Mammary epithelial cell (primary cell): ENCODE measurements at places on chromosomes 2 and 18. TPM values are rescaled to one million over a fixed set of nuclear protein-coding genes. Genes with fewer than 3 reads are reported as not detected.
A peak's percentile ranks its signal among the peaks of the same experiment; 100 is the strongest.

ALKAL2 gene
- total RNA-seq: not detected

NAT8 gene
- total RNA-seq: not detected in 2 replicates

PDE11A gene
- total RNA-seq: 0.17 TPM

RAB31 gene
- total RNA-seq: 12.3 TPM

AFF3 gene
- not detected for total RNA-seq

SPOPL gene
- 23.2 and 31.5 TPM in 2 replicates for total RNA-seq

IL36A gene
- not detected in 2 replicates for total RNA-seq

UGT1A4 gene
- total RNA-seq: 0.83 TPM

SKA1 gene
- 0.83 TPM for total RNA-seq

- peak; percentile 36 for DNase-seq
These were observed 7.6 kb downstream of the TTC39C start for GRCh38 chr18:24022161-24022560.

DNA sequence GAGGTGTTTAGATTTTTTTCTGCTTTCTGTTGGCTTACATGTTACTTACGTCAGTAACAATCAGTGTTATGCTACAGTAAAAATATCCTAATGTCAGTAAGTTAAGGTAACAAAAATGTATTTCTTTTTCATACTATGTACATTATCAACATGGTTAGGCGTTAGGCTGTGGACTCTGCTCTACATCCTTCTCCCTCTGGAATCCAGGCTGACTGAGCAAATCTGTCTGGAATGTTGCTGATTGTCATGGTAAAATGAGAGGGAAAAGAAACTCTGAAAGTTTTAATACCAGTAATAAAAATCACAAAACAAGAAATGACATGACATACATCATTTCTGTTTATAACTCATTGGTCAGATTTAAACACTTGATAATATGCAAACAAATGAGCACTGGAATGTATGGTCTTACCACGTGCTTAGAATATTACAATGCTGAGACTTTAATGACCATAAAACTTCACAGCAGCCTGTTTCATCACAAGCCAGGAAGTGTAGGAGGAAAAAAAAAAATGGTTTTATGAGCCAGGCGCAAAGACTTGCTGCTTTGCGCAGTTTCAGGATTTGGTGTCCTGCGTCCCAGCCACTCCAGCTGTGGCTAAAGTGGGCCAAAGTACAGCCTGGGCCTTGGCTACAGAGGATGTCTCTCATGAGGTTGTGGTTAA lies 252.4 kb downstream of the FSIP2 start:
- no peak for DNase-seq

DNA sequence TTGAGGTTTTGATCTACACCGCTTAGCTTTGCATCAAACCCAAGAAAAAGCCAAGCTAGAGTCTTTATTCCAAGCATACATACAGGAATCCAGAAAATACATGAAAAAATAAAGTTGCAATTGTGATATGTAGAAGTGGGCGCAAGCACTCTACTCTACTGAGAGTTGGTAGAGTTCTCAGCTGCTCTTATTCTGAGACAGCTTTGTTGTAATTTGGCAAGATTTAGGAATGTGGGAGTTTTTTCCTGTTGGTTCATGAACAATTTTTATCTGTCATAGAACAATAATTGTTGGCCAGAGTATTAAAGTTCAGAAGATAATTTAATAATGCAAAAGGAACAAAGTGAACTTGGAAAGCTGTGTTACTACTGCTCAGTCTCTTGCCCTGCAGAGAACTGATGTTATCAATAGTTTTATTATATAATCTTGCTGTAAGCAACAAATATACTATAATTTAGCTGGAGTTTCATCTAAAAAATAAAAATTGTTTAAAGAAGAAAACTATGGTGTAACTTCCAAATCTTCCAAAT lies 302.0 kb upstream of the RND3 start:
- no peak for DNase-seq

- DNase-seq: no peak
These were observed 56.6 kb upstream of the AGPS start for GRCh38 chr2:177335917-177336450.

- no peak for DNase-seq
These were observed 450.2 kb downstream of the ERBB4 start for GRCh38 chr2:212088353-212088752.

DNA sequence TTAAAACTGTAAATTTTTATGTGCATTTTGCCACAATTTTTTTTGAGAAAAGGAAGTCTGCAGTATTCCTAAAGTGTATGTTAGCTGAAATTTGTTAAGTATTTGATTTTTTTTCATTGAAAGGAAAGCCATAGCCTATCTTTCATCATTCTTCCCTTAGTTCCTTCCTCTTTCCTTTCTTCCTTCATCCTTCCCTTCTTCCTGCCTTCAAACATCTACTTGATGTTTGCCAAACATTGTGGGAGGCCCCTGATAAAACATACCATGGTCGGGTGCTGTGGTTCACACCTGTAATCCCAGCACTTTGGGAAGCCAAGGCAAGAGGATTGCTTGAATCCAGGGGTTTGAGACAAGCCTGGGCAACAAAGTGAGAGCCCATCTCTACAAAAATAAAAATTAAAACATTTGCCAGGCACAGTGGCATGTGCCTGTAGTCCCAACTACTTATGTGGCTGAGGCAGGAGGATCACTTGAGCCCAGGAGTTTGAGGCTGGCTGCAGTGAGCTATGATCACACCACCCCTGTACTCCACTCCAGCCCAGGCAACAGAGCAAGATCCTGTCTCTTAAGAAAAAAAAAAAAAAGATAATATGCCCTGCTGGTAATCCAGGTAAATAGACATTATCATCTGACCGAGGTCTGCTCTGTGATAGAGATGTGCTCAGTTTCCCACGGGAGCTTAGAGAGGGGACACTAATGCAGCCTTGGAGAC lies 278.4 kb upstream of the STON1 start:
- DNase-seq: no peak

GRCh38 chr2:227363756-227364155 lies 15.3 kb downstream of the TM4SF20 start:
- no peak for DNase-seq

GRCh38 chr2:219664944-219665343 lies 37.5 kb downstream of the SLC4A3 start:
- DNase-seq: no peak

GRCh38 chr2:63484901-63485300 lies 103.4 kb downstream of the WDPCP start:
- DNase-seq: no peak

GRCh38 chr2:60926741-60927552 lies 45.6 kb downstream of the REL start:
- no peak for DNase-seq

DNA sequence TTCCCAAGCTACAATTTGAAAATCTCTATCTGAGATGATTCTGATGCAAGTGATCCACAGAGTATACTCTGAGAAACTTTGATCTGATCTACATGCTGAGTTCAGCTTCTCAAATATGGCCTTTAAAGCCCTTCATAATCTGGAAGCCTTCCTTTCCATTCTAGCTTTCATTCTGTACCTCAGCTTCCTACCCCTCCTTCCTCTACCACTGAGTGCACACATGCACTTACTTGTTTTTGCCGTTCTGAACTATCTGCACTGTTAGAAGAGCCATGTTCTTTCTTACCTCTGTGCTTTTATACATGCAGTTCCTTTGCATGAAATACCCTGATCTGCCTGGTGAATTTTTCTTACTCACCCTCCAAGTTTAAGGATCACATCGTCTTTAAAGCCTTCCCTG lies 25.0 kb downstream of the REL start:
- no peak for DNase-seq

- peak; percentile 50 for DNase-seq
These were observed 238.8 kb downstream of the IKZF2 start for GRCh38 chr2:212912445-212913103.
